ENCODE measurements at places on chromosomes 5 and 9.

DNA sequence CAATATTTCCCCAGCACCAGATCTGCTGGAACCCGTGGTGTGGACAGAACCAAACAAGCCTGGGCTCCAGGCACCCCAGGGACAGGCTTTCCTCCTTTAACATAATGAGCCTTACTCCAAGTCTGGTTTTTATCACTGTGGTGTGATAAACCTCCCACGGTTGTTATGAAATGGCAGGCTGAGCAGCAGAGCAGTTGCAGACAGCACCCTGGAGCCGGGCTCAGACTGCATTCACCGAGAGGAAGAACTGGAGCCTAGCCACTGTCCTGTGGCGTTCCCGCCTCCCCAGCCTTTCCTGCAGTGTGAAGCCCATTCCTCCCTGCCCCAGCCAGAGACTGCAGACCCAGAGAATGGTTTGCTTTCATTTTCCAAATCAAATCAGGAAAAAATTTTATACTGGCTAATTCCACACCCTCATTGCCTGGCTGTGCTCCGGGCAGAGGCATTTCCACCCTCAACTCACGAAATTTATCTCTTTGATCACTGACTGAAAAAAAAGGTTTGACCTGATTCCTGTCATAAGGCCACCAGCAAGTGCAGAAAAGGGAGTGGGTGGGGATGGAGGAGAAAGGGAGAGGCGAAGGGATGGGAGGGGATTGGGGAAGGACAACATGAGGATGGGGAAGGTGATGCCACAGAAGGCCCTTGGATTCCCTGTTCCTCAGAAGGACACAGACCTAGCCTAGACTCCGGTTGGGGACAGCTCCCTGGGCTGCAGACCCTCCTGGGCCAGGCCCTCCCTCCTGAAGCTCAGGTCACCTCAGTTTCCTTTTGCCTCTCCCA lies 18.9 kb downstream of the IPPK start:
- no peak for DNase-seq

- no peak for DNase-seq
These were observed 20.5 kb downstream of the AQP3 start for GRCh38 chr9:33426843-33427293.

GRCh38 chr9:14863402-14863801 lies 46.8 kb downstream of the FREM1 start:
- no peak for DNase-seq

- DNase-seq, result no peak
These were observed 830.8 kb upstream of the PTPRD start for GRCh38 chr9:11443631-11444030.

DNA sequence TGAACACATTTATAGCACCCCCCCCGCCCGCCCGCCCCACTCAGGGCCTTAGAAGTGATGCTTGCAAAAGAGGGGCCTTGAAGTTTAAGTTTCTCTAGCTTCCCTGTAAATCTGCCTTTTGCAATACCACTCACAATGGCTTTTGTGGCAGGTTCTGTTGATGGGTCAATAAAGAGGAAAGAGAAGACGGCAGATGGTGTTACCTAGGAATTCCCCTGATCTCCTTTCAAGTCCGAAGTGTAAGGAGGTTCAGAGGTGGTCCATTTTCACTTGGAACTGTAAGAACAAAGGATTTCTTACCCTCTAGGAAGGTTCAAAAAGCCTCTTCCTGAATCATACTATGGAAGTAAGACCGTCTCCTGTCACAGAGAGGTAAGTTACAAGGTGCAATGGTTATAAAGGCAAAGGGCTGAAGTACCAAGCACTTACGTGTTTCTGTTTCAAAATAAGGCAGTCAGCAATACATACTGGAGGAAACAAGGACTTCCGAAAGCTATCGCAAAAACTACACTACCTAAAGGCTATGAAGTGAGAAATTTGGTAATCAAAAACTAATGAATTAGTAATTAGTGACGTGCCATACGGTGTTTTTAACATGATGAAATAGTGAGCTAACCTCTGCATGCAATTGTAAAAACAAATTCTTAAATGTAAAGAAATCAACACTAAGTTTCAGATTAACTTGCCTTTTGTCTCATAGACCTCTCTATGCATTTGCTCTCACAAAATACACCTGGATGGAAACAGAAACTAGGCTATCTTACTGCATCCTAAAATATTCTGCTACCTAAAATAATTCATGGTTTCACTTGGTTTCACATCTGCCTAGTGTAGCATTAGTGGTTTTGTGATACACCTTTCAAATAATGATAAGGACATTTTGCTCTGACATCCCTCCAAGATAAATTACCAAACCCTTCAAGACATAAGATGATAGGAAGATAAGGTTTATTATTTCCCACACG lies 589.4 kb upstream of the FAM174A start:
- no peak for DNase-seq

GRCh38 chr9:129559506-129559881 lies 61.4 kb downstream of the C9orf50 start:
- DNase-seq, result no peak

DNA sequence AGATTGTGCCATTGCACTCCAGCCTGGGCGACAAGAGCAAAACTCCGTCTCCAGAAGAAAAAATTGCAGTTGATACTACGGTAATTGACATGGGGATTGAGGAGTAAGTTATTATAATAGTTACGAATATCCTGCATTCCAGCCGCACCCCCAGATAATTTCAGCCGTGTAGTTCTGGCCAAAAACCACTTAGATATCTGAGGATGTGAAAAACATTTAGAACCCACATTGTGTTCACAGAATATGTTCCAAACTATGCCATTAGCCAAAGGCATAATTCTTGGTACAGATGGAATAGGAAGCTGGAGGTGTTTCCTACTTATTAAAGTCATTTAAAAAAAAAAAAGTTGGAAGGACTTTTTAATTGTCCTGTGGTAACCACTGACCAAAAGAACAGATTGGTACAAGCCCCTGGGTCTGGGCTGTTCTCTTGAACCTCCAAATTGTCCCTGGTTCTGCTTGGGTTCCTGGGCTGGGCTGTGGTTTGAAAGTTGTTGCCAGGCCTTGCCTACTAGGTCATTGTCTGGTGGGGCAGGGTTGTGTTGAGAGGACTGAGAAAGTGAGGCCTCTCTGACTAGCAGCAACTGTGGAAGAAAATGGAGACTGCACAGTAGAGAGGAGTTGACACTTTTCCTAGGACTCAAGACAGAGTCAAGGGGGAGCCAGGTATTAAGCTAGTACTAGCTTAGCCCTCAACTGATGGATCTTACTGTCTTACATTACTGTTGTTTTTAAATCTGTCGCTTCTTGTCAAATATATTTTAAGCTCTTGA lies 198.8 kb downstream of the NR3C1 start:
- DNase-seq, result no peak

DNA sequence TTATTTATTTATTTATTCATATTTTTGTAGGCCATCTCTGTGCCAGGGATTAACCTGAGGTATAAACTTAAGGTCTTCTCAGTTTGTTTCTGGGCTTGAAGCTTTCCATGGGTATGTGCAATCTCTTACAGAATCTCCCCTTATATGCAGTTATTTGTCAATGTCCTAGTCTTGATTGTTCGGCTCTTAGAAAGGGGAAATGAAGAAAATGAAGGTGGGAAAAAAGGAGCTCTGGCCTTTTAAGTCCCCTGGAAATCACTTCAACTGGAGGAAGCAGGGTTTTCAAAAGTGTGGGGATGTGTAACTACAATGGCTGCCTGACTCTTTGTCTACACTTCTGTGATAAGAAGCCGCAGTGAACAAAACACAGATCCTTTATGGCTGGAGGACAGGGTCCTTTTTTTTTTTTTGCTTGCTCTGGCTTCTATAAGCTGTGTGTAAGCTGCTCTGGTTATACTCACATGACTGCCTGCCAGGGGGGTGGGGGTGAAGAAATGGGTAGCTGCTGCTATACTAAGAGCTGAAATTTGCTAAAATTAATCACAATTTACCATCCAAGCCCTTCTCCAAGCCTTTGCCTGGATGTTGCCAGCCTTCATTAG lies 33.7 kb downstream of the CENPP start:
- peak; percentile 73 for DNase-seq

DNA sequence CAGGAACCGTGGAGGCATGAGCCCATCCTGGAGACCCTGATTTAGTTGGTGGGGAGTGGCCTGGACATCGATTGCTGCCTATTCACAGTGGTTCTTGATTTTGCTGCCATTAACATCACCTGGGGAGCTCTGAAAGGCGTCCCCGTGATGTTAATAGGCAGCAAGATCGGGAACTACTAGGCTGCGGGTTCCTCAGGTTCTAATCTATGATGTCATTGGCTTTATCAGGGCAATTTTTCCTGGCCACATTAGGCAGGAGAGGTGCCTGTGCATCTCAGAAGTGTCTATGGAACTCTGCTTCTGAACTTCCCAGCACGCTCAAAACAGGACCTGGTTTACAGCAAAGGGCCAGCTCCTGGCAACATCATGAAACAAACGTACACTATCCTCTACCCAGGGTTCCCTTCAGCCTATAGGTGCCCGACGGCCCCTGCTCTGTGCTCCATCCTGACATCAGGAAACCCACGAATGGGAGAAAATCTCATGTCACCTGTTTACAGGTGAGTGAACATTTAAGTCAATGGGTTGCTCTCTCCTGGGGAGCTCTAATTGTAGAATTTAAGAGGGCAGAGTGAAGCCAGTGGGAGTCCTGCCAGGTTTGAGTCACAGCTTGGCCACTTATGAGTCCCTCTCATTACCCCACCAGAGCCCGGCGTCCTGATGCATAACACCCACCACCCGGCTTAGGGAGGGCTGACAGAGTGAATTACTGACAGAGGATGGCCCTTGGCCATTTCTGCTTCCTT lies 49.4 kb downstream of the ROPN1L start:
- DNase-seq, result no peak

GRCh38 chr9:87322840-87323635 lies 174.6 kb upstream of the DAPK1 start:
- no peak for DNase-seq

DNA sequence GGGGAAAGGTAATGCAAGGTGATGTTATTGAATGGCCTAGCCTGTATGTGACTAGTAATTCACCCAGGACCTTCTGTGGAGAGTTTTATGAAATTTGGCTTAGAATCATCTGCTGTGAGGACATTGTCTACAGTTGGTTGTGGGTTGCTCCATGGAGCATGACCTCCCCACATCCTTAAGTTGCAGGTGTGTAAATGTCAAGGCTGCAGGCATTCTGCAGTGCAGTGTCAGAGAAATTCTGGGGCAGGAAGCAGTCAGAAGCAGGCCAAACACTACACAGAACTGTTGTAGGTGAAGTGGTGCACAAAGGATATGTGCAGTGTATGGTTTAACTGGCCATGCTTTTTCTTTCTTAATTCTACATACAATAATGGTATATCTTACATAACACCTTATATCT lies 588.3 kb downstream of the EBF1 start:
- no peak for DNase-seq

DNA sequence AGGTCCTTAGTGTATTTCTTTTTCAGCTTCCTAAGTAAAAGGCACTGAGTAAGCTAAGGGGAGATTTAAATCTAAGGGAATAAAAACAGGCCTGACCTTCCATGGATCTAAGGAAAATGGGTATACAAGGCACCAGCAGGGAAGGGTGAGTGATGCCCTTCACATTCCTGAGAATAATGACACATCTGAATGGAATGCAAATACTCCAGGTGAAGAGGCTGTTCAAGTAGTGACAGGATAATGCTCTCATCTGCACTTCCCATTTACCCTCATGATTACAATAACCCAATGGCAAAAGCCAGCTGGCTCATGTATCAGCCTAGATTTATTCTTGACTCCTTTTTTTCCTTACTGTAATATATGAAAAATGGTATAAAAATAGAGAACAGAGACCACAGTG lies 216.2 kb upstream of the ACTBL2 start:
- no peak for DNase-seq

DNA sequence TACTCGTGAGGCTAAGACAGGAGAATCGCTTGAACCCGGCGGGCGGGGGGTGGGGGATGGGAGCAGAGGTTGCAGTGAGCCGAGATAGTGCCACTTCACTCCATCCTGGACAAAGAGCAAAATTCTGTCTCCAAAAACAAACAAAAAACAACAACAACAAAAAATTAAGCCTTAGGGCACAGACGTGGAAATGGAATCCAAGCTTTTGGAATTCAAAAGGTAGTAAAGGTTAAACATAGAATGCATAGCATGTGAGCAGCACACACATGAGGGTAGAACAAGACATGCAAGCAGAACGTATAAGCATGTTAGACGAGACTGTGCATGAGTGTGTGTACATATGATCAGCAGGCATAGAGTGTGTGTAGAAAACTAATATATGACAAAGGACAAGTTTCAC lies 68.0 kb downstream of the PTBP3 start:
- no peak for DNase-seq

GRCh38 chr5:146203872-146204192 lies 427 bp downstream of the RBM27 start:
- DNase-seq, result no peak

GRCh38 chr9:107496976-107497375 lies 7.4 kb upstream of the KLF4 start:
- DNase-seq, result no peak

DNA sequence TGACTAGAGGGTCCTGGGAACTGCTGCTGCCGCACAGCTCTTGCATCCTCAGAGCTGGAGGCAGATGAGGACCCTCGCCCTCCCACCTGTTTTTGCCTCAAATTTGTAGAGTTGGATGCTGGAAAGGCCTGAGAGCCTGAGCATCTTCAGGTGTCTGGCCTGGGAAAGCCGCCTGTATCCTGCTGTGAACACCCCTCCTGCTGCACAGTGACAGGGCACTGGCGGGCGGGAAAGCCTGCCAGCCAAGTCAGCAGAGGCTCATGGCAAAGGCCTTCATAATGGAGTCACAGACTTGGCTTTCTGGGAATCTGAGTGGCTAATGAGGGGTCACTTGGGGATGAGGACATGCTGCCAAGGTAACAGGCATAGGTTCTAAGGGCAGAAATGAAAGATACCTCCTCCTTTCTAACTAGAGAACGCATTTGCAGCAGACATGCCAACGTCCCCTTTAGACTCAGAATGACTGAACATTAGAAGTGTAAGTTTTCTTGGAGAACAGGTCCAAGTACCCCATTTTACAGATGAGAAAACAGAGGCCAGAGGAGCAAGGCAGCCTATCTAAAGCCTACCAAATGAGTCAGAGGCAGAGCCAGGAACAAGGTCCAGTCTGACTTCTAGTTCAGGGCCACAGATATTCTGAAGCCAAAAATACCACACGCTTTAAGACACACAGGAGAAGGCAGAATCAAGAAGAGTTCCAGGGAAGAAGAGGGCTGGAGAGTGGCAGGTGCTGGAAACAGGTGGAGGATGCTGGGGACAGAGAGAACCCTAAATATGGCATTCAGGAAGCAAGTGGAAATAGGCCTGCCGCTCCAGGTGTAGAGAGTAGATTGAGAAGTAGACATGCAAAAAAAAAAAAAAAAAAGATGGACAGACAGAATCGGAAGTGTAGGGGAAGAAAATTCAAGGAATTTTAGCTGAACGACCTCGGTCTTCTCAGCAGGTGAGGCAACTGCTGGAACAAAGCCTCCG lies 44.1 kb downstream of the EPB41L4B start:
- no peak for DNase-seq

All from femur (tissue), 1 donor.